ENCODE measurements at places on chromosomes 1 and 21.

- DNase-seq = no peak
Observed at GRCh38 chr1:172952516-172952915, 98.2 kb downstream of the TNFSF18 start.

GRCh38 chr1:226372885-226373284, 35.0 kb downstream of the PARP1 start:
- no peak for DNase-seq

GRCh38 chr1:178612261-178612660, 99.4 kb downstream of the TEX35 start:
- DNase-seq = peak; percentile 86

DNA sequence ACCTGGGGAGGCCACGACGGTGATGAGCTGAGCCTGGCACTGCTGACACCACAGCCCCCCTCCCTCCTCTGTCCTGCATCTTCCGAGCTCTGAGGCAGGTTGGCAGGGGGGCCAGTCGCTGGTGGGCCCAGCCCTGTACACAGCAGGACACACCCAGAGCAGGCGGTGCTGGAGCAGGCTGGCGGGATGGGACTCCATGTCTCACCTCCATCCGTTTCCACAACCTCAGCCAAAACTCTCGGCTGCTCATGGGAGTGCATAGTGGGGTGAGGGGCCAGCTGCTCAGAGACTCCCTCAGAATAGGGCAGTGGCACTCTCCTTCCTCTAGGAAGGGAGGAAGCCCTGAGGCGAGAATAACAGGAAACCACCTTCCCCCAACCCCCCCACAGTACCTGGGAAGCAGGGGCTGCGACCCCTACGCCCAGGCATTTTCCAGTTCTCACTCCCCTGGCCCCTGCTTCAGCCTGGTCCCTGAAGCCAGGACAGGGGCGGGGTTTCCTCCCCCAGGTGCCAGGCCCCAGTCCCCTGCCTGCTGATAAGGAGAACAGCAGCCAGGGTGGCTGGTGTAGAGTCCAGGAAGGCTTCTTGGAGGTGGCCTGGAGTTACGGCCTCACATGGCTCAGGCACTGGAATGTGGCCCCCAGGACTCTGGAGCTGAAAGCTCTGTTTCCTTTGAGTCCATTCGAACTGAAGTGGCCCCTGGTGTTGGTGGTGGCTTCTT, 3.2 kb upstream of the IBA57 start:
- DNase-seq = peak; percentile 62

- peak; percentile 61 for DNase-seq
Observed at GRCh38 chr1:56199956-56200355, 379.4 kb downstream of the PLPP3 start.

GRCh38 chr1:228275179-228275429, 67.3 kb downstream of the OBSCN start:
- DNase-seq = no peak

GRCh38 chr1:91552091-91552490, 51.4 kb downstream of the CDC7 start:
- DNase-seq = no peak

DNA sequence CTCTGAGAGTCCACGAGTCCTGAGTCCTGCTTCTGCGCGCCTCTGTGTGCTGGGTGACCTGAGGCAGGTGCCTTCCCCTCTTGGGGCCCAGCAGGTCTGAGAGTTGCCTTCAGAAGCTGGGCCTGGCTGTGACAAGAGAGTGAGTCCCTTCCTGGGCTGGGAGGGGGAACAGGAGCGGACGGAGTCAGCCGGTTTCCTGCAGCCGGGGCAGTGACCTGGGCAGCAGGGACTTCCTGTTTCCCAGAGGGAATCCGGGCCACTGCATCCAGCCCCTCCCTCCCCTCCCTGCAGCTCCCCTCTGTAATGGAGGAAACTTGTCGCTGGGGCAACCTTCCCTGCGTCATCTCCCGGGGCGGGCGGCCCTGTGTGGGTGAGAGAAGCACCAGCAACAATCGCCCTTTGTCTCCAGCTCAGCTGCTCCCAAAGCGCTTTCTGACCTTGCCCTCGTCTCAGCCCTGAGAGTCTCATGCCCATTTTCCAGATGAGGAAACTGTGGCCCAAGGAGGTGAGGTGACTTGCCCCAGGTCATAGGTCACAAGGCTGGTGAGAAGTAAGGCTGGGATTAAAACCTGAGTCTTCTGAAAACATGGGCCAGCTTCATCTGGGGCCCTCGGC, 61.1 kb downstream of the SDC3 start:
- DNase-seq = no peak

DNA sequence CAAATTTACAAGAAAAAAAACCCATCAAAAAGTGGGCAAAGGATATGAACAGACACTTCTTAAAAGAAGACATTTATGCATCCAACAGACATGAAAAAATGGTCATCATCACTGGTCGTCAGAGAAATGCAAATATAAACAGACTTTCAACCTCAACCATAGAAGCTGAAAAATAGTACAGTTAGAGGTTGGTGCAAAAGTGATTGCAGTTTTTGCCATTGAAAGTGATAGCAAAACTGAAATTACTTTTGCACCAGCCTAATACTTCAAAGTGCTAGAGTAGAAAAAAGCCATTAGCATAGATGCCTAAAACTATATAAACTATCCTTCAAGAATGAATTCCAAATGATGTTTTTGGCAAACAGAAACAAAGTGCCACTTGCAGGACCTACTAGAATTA, 365.8 kb upstream of the DPYD start:
- no peak for DNase-seq
